ENCODE measurements at places on chromosomes 11 and 22.
A peak's percentile ranks its signal among the peaks of the same experiment; 100 is the strongest.

- peak; percentile 5 for DNase-seq
Measured at GRCh38 chr11:69575296-69576068, 65.5 kb upstream of the CCND1 start.

GRCh38 chr11:56905936-56906335 lies 82.8 kb upstream of the OR5AK2 start:
- DNase-seq, result peak; percentile 12

DNA sequence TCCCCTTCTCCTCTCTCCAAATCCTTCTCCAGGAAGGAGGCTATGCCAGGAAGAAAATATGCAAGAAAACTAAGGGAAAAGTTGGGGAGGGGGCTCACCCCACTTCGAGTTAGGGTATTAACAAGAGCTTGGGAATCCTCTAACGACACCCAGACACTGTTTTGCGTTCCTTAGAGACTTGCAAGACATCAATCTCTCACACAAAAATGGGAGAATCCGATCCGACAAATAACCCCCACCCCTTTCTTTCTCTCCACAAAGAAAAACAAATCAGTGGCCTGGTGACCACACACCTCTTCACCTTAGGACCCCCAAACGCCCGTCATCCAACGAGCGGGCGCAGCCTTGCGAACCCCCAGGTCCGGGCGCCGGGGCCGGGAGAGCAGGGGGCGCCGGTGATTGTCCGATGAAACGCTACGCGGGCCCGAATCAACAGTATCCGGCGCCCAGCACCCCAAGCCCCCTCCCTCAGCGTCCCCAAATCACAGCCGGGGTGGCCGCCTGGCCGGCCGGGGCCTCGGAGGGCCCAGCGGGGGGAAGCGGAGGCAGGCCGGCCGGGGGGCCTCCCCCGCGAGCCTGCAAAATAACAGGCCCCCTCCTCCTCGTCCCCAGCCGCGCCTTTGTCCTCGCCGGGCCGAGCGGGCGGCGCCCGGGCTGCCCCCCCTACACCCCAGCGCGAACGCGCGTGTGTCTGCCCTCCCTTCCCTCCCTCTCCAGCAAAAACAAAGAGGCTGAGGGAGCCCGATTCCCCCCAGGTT lies 690 bp downstream of the CSNK1E start:
- peak; percentile 52 for DNase-seq

GRCh38 chr11:35316161-35316560 lies 103.2 kb downstream of the SLC1A2 start:
- DNase-seq, result peak; percentile 49

DNA sequence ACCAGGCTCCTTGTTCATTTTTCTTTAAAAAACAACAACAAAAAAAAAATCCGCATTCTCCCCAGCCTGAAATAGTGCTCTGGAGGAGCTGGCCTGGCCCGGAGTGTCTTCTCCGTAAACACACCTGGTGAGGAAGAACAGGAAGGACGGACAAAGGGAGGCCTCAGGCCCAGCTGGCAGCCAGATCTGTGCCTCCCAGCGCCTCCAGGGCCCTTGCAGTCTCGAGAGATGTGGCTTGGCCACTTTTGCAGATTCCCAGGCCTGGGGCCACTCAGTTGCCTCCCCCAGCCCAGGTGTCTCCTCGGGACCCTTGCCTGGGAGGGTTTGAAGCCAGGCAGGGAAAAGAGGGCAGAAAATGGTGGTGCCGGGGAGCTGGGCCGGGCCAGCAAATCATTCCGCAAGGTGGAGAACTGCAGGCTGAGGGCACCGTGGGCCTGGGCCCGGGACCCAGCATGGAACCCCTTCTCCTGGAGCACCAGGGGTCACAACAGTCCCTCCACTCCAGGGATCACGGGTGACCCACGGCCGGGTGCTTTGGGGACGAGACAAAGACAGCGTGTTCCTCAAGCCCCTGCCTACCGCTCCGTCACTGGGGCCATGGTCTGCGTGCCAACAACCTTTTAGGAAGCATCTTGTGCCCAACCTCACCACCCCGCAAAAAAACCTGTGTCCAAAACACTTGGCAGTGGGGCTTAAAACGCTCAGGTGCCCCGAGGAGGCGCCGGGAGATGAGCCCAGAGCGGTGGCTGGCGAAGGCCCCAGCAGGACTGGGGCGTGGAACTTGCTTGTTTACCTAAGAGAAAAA lies 67.1 kb upstream of the WNT7B start:
- DNase-seq, result peak; percentile 60

- no peak for DNase-seq
Measured at GRCh38 chr11:18526130-18526520, 617 bp downstream of the TSG101 start.

- no peak for DNase-seq
Measured at GRCh38 chr11:130550984-130551383, 102.5 kb downstream of the ADAMTS15 start.

GRCh38 chr11:73734993-73735392 lies 25.9 kb downstream of the RAB6A start:
- peak; percentile 28 for DNase-seq

Data from kidney tubule cell (primary cell).